Omental fat pad (tissue), 4 donors: ENCODE measurements at places on chromosomes 6 and 20. TPM values are rescaled to one million over a fixed set of nuclear protein-coding genes. Genes with fewer than 3 reads are reported as not detected.

DNA sequence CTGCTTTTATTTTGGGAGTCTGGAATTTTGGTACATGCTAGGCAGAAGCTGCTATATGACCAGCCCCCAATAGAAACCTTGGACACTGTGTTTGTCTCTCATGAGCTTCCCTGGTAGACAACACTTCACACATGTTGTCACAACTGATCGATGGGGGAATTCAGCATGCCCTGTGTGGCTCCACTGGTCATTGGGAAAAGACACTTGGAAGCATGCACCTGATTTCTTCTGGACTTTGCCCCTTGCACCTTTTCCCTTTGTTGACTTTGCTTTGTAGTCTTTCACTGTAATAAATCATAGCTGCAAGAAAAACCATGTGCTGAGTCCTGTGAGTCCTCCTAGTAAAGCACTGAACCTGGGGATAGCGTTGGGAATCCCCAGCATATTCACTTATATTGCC, 7.9 kb upstream of the WFDC10A start:
- no peak for DNase-seq

DNA sequence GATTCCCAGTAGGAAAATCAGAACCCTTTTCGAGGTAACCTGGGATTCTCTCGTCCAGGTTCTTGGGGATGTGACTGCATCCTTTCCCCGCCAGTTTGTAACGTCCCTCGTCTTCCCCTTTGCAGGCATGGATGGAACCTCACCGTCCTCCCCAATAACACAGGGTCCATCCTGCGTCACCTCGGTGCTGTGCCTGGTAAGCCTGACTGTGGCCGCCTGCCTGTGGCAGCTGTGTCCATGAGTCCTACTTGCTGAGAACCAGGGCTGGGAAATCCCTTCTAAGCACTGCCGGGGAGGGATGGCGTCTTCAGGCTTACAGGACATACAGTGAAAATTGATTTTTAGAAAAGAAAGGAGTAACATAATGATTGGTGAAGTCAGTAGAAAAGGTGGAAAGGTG, 155.6 kb downstream of the DTNBP1 start:
- DNase-seq, result no peak

GRCh38 chr6:131949909-131950766, 1.0 kb downstream of the CCN2 start:
- no peak for DNase-seq

DNA sequence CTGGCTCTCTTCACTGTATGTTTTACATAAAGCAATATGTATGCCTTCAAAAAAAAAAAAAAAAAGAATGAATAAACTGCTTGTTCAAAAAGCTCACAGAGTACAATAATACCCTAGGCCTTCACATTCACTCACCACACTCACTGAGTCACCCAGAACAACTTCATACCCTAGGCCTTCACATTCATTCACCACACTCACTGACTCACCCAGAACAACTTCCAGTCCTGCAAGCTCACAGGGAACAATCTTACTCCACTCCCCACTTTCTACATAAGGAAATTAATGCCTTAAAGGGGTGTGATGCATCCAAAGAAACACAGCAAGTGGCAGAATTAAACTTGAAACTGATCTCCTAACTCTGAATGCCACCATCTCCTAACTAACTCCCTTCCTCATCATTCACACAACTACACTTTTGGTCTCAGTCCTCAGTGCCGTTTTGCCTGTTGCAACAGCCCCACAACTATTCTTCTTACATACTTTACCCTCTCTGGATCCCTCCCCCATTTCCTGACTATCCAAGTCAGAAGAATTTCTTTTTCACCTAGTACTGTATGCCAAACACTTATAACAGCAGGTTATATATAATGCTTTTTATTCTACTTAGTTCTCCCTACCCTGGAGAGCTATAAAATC, 34.2 kb downstream of the NHSL1 start:
- DNase-seq, result no peak

- no peak for DNase-seq
These were observed 35.7 kb downstream of the IGF2R start for GRCh38 chr6:160004419-160005175.

GRCh38 chr6:3615391-3616380, 135.8 kb downstream of the PXDC1 start:
- no peak for DNase-seq

- DNase-seq, result no peak
These were observed 179.1 kb downstream of the GRIK2 start for GRCh38 chr6:101572627-101573026.

- DNase-seq, result no peak
These were observed 43.9 kb downstream of the PLCB4 start for GRCh38 chr20:9112541-9113515.

DNA sequence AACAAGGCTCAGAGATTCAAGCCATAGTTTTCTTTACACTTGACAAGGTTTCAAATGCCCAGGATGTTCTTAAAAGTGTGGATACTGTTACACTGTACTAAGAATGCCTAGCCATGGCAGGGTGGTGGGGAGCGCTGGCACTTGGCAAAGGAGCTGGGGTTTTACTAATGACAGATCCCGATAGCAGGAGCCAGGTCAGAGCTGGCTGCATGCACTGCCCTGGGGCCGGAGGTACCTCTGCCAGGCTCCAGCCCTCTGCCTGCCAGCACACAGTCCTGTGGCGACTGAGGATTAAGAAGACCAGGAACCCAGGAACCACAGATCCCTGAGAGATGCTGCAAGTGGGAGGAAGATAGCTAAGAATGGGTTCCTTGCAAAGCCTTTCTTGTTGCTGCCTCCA, 260.3 kb downstream of the ALDH8A1 start:
- DNase-seq, result no peak

The ENPP4 gene
- total RNA-seq, result 23.4 TPM

The VSX1 gene
- total RNA-seq, result not detected

The AHCY gene
- 75.7 TPM for total RNA-seq

The DPPA5 gene
- total RNA-seq, result not detected

The GSTA3 gene
- not detected for total RNA-seq

The GCM1 gene
- 0.36 TPM for total RNA-seq
